Right lung (tissue), 10 donors: ENCODE measurements at places on chromosomes 13 and 19.

- no peak for DNase-seq
Observed at GRCh38 chr13:70694996-70695715, 586.9 kb upstream of the KLHL1 start.

DNA sequence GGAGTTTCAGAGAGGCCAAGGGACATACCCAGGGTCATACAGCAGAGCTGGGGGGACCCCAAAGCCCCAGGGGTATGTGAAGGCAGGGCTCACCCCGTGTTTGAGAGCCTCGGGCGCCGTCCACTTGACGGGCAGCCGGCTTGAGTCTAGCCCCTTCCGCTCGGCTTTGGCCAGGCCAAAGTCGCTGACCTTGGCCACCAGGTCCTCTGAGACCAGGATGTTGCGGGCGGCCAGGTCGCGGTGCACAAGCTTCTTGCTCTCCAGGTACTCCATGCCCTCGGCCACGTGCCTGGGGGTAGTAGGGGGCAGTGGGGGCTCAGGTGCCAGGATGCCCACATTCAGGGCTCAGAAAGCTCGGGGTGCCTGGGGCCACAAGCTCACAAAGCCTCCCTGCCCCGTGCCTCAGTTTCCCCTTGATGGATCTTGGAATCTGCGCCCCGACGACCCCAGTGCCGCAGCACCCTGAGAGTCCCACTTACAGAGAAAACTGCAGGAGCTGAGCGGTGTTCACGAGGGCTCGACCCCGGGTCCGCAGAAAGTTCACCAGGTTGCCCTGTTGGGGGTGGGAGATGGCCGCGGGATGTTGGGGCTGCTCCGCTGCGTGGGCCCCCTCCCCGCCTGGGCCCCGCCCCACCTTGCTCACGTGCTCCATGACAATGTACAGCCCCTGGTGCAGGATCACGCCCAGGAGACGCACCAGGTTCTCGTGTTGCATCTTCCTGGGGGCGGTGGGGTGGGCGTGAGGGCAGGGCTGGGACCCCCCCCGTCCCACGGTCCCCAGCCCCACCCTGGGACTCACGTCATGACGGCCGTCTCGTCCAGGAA, 7.1 kb downstream of the MATK start:
- DNase-seq, result no peak

- no peak for DNase-seq
Observed at GRCh38 chr13:28384789-28385188, 110.1 kb downstream of the FLT1 start.

DNA sequence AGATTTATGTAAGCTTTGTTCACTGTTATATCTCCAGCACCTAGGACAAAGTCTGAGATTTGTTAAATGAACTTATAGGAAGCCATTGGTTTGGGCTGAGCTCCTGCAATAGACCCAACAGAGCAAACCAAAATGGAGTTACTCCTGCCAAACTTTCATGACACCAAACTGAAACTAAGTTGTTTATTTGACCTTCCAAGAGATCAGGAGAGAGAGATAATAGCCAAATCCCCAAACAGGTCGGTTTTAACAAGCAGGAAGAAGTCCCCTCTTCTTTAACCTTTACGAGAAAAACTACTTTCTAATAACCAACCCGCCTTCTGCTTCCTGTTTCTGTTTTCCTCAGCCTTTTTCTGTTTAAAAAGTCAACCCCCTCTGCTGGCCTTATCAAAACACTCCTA, 54.9 kb upstream of the ATP12A start:
- DNase-seq, result no peak

DNA sequence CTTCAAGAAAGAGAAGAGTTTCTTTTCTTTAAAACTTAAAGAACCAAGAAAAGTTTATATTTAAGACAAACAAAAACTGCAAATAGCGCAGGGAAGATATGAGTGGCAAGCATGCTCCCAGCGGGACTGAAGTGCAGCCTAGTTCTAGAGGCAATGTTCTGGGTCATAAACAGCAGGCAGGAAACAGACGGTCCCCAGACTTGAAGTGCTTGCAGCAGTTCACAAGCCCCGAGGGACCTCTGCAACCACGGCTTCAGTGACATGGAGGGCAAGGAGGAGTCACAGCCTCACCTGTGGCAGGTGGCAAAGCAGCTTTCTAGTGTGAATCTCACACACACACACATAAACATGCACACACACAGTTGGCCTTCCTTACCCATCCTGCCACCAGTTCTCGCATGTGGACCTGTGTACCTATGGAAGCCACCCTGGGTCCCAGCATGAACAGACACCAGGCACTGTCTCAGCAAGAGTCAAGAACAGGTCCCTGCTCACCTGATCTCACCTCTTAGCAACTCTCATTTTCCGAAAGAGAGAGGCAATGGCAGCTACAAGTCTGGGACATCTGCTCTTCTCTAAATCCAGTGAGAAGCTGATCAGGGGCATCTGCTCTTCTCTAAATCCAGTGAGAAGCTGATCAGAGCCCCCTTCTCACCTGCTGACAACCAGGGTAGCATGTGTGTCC, 162.0 kb downstream of the EFNB2 start:
- no peak for DNase-seq

GRCh38 chr13:18953139-18953930, 228.3 kb downstream of the TUBA3C start:
- no peak for DNase-seq

DNA sequence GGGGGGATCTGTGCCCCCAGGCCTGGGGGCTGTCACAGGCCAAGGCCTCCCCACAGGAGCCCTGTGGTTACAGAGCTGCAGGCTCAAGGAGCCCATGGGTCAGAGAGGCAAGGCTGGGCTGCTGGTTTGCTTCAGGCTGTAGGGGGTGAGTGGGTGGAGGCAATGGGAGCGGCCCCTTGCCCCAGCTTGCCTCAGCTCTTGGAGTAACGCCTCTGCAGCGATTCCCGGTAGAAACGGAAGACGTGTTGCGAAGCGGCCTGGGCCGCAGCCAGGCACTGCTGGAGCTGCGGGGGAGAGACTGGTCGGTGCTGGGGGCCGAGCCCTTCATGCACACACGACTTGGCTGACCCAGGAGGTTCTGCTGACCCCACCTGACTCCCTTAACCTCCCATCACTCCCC, 10.1 kb downstream of the TMEM91 start:
- DNase-seq, result no peak

GRCh38 chr19:21947775-21948174, 63.0 kb downstream of the ZNF208 start:
- no peak for DNase-seq

DNA sequence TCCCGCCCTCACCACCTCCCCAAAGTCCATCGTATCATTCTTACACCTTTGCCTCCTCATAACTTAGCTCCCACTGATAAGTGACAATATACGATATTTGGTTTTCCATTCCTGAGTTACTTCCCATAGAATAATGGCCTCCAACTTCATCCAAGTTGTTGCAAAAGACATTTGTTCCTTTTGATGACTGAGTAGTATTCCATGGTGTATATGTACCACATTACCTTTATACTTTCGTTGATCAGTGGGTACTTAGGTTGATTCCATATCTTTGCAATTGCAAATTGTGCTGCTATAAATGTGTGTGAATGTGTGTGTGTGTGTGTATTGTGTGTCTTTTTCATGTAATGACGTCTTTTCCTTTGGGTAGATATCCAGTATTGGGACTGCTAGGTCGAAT, 109.6 kb downstream of the ZNF536 start:
- DNase-seq, result no peak

- no peak for DNase-seq
Observed at GRCh38 chr19:14580623-14581237, 2.2 kb upstream of the CLEC17A start.

DNA sequence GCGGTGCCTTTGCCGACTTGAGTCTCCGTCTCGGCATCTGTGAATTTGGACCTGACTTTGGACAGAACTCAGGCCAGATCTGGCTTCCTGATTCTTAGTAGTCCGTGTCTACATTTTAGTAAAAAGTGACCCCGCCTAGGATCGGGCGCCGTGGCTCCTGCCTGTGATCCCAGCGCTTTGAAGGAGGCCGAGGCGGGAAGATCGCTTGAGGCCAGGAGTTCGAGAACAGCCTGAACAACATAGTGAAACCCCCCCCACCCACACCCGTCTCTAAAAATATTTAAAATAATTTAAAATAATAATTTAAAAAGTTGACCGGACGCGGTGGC, 849 bp upstream of the TCF3 start:
- no peak for DNase-seq
